ENCODE measurements at places on chromosomes 16 and 17.

GRCh38 chr17:1190751-1191331 lies 11.1 kb upstream of the ABR start:
- peak; percentile 40 for DNase-seq

DNA sequence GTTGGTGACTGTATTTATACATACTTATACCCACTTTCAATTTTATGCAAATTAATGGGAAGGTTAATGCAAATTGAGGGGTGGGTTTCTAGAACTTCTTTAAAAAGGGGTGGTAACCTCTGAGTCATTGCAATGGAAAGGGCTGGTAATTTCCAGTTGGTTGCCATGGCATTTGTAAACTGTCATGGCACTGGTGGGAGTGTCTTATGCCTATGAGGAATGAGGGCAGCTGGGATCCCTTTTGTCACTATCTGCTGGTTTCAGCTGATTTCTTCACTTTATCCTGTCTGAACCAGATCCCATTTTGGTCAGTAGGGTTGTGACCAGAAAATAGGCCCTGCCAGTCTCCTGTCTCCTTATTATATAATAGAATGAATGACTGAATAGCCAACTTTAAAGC lies 1006.7 kb upstream of the GOT2 start:
- no peak for DNase-seq

GRCh38 chr17:77723909-77724875 lies 234.3 kb upstream of the TNRC6C start:
- DNase-seq = no peak

GRCh38 chr16:23941025-23941424 lies 105.2 kb downstream of the PRKCB start:
- no peak for DNase-seq

DNA sequence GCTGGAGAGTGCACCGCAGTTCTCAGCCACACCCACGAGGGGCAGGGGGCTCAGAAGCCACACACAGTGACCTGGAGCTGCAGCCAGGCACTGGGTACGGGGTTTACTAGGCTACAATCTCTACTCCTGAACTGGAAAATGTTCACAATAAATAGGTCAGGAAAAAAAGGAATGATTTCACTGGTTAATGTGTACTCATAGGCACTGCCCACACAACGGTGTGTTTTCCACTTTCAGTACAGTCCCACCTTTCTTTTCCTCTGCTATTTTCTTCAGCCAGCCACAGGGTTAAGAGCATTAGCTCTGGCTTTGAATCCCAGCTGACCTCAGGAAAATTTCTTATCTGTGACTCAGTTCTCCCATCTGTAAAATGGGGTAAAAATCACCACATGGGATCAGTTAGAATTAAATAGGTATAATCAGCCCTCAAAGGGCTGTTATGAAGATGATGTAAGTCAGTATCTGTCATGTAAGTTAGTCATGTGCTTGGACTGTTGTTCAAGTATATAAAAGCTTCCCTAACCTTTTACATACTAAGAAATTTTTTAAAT lies 35.7 kb downstream of the ZCCHC14 start:
- DNase-seq = no peak

DNA sequence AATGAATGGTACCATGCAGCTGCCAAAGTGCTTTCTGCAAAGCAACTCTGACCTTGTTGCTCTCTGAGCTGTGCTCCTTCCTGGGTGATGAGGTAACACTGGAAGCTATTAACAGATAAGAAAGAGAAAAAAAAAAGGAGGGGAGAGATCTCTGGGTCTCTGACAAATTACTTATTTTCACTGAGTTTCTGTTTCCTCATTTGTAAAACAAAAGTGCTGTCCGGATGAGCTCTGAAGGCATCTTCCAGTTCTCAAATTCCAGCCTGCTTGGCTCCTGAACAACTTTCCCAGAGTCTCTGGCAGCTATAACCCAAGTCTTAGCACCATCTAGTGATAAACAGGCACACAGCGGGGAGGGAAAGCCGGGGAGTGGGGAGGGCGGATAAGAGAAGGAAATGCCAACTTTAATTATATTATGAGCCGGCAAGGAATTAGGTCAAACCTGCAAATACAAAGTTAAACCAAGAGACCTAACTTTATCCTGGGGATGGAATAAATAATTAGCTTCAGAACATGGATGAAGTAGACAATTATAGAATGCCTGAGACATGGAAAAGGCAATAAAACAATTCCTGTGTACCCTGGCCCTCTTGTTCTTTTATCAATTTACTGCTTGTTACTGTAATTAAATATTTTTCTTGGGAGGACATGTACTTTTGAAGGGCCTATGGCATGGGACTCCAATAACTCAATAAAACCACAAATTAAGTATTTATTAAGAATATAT lies 61.3 kb upstream of the KIFC3 start:
- peak; percentile 51 for DNase-seq

- DNase-seq = no peak
These were observed 37.3 kb downstream of the HSD17B2 start for GRCh38 chr16:82072313-82072712.

DNA sequence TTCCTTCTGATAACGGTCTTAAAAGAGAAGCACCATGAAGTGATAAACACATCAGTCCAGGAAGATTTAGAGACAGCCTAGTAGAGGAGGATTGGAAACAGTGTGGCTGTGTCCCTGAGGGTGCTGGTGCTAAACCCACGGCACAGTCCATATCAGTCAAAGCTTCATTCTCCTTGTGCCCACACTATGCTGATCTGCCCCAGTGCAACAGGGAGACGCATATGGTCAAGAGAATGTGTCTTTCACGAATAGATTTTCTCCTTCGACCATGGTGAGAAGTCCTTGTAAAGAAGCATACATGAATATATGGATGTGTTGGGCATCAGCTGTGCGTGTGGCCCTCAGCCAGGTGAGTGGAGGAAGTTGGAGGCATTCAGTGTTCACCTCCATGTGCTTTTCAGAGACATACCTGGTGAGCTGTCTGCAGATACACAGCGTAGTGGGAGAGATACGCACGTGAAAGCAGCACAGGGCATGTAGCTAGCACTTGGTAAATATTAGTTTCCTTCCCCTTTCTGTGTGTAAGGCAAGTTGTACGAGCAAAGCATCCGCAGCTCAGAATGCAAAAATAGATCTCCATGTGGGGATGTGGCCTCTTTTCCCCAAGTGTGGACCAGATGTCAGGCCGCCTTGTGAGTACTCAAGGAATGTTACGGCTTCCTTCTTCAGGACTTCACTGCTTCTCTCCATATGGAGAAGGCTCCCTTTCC lies 29.4 kb downstream of the HLF start:
- DNase-seq = peak; percentile 49

GRCh38 chr17:31297090-31297489 lies at the start of gene OMG:
Gene OMG (minus strand): TSS chr17:31297239. CDS start chr17:31296331, 908 bp downstream.
- no peak for DNase-seq

DNA sequence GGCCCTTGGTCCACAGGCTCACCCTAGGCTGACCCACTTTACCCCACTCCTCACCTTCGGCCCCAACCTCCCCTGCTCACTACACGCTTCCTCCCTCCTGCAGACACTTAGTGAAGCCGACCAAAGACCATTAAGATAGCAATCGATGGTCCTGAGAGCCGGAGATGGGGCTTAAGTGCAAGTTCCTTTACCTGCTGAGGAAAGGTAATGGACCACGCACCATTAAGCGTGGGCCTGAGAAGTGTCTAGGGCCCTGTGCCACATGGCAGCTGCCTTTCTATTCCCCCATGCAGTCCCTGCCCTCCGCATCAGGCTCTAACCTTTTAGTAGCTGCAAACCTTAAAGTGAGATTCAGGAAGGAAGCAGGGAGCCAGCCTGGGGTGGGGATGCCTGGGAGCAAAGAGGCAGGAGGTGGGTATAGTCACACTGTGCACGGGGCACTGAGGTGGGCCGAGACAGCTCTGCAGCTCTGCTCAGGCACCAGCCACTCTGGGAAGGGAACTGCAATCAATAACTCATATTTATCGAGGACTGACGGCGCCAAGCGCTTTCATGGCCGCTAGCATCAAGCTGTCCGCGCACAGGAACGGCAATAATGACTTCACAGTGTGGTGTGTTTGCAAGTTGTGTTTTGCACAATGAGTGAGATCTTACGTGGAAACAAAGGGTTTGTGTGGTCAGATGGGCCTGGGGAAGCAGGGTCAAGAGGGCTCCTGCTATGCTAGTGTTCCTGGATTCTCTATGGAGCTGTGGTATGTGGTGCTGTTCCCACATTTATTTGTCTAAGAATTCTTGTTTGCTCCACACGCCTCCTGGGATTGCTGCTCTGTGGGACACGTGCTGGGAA lies 84.9 kb upstream of the CDC42EP4 start:
- no peak for DNase-seq

GRCh38 chr17:7573324-7574080 lies 5.9 kb upstream of the CD68 start:
- peak; percentile 87 for DNase-seq

DNA sequence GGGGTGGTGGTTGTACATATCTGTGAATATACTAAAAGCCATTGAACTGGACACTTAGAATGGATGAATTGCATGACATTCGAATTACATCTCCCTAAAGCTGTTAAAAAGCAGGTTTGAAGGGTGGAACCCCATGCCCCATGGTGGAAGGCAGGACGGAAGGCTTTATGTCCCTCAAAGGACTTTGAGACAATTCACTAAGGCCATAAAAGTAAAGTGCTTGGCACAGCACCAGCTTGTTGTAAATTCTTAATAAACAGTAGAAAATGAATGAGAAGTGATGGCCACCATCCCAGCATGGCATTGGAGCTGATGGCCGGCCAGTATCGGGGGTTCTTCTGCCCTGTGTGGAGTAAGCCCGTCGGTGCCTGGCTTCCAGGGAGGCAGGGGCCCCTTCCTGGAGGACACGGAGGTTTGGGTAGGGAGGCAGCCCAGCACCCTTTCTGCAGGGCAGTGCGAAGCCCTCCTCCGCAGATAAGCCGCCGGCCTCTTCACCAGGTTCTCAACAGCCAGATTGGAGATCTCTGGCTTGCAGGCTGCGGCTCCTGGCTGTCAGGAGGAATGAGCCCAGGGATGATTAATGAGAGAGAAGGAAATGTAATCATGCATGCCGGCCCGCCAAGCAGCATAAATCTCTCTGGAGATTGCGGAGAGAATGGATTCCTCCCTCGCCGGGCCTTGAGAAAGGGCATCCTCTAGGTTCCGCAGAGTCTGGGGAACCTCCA lies 346.9 kb downstream of the FOXL1 start:
- DNase-seq = peak; percentile 88

GRCh38 chr17:51653878-51654277 lies 393.5 kb downstream of the UTP18 start:
- DNase-seq = no peak

DNA sequence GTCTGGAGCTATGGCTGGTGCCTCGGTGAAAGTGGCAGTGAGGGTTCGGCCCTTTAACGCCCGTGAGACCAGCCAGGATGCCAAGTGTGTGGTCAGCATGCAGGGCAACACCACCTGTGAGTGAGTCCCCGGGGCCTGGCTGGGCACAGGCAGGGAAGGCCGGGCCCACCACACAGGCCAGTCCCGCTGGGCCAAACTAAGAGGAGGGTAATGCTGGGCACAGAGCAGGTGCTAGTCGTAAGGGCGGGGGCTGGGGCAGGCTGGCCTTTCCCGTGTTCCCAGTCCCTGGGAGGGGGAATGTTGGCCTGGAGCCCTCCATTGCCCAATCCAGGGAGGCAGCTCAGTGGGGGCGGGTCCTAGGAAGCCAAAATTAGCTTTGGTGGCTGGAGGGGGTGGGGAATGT lies 2.5 kb downstream of the KIF1C start:
- no peak for DNase-seq

DNA sequence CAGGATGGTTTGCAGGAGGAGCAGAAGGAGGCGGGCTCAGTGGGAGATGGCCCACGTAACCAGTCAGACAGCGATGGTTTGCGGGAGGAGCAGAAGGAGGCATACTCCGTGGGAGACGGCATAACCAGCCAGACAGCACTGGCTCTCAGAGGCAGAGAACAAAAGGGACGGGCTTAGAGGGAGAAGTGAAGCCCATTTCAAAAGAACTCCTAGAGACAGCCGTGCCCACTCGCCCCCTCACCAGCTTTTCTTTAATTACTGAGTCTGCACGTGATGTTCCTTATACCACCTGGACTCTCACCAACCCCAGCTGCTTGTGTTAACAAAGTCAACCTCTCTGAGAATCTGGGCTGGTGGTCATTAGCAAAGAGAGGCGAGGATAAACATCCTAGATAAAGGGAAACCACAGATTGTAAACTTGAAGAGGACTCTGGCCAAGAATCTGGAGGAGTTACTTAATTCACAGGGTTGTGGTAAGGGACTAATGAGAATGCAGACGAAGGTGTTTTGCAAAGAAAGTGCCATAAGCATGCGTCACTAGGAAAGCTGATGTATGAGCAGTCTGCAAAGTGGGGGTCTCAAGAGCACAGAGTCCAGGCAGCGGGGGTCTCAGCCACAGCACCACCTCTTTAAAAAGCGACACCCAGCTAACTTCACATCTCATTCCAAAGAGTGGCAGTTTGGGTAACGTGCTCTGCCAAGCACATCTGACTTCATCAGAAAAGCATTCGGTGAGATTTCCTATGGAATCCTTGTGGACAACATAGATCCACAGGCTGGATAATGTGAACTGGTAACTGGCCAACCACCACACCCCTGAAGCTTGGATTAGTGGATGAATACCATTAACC lies 51.7 kb downstream of the NXN start:
- peak; percentile 95 for DNase-seq

GRCh38 chr17:58529275-58529674 lies 14.8 kb upstream of the MTMR4 start:
- DNase-seq = no peak

- no peak for DNase-seq
These were observed 512.2 kb downstream of the GRIN2A start for GRCh38 chr16:9670033-9670432.

DNA sequence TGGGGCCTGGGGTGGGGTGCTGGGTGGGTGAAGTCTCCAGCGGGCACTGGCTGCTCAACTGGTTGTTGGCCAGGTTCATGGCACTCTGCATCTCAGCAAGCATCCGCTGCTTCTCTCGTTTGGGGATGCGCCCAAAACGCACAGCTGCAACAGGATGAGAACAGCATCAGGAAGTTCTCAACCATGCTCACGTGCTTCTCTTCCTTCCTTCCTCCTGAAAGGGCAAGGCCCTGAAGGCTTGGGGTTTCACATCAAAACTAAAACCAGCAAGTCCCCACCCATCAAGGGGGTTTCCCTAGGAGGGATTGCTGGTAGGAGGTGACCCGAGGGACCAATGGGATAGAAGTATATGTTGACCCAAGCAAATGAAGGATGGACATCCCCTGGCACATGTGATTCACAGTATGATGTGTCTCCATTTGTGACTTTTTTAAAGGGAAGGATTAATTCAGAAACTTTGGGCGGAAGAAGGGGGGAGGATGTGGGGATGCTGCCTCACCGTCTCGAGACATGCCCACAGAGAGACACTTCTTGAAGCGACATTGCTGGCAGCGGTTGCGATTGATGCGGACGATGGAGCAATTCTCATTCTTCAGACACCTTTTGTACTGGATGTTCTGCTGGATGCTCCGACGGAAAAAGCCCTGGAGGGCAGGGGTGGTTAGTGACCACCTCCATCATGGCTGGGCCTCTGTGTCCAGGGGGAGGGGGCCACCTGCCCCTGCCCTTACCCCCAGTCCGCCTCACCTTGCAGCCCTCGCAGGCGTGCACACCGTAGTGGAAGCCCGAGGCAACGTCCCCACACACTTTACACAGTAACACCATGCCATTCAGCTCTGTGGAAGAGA lies 4.2 kb downstream of the NR1D1 start:
- no peak for DNase-seq

- no peak for DNase-seq
These were observed 30.5 kb downstream of the TANGO6 start for GRCh38 chr16:68873635-68874471.

All from fibroblast of skin of left quadriceps (primary cell).